ENCODE measurements at places on chromosomes 11 and 22.

DNA sequence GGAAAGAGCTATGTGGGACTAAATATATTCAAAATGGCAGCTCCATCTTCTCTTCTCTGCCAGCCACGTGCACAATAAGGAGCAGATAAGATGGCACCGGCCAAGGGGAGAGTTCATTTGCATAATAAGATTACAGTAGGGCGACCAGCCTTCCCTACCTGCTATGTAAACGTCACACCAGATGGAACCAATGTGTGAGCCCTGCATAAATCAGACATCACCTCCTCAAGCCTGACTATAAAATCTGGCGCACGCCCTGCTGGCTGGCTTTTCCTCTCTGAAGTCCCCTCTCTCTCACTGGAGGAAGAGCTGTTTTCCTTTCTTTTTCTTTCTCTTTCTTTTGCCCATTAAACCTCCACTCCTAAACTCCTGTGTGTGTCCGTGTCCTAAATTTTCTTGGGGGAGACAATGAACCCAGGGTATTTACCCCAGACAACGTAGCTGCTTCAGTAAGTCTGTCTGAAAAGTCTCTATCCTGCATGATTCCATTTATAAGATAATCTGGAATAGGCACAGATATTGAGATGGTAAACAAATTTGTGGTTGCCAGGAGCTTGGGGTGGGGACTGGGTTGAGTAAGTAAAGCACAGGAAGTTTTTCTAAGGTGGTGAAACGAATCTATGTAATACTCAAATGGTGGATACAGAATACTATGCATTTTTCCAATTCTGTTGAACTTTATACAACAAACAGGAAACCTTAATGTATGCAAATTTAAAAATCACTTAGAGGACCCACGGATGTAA is 670.0 kb upstream of the KIRREL3 start:
- DNase-seq: no peak

DNA sequence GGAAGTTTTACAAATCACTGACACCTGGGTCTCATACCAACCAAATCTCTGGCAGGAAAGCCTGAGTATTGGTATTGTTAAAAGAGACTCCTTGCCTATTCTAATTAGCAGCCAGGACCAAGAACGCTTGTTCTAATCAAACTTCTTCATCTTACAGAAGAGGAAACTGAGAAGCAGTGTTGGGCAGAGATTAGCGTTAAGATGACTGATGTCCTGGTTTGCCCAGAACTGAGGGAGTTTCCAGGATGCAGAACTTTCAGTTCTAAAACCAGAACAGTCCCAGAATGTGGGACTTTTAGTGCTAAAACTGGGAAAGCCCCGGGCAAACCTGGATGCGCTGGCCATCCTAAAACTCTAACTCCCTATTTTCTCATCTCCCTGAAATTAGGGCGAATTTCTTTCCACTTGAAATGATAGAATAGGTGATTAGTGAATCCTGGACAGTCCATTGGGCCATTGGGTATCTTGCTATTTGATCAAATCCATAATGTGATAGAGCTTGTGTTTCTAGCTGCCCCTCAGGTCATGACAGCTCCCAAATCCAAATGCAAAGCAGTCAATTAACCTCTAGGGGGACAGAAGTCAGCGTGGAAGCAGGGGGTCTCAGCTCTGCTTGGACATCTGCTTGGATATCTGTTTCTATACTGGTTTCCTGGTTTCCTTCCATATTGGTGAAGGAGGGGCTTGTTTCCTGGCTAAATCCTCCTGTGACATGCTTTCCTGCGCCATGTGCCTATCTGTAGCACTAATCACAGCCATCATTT is 16.0 kb upstream of the TMPRSS13 start:
- no peak for DNase-seq

GRCh38 chr11:26086028-26086427 is 245.9 kb upstream of the ANO3 start:
- DNase-seq: no peak

- peak; percentile 26 for DNase-seq
Measured at GRCh38 chr11:2272228-2272945, 2.0 kb upstream of the ASCL2 start.

DNA sequence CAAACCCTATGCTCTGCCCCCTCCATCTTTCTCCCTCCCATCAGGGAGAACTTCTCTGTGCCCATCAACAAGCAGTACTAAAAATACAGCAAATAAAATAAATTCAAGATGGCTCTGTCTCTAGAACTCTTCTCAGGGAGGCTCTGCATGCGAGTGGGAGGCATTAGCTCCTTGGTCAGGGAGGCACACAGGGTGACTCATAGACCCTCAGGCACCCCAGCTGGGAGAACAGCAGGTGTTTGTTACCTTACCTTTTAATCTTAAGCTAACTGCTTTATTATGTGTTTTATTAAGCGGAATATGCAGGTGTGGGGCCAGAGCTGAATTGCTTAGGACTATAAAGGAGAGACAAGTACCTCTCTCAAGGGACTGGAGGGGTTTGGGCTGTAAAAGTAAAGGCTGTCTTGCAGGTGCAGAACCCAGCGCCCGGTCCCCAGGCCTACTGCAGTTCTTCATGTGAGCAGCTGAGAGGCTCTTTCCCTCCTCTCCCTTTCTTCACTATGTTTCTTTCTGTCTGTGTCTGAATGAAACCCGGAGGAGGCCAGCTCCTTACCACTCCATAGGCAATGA is 20.8 kb downstream of the CSNK2A3 start:
- no peak for DNase-seq

GRCh38 chr11:101459020-101459419 is 124.8 kb downstream of the TRPC6 start:
- no peak for DNase-seq

DNA sequence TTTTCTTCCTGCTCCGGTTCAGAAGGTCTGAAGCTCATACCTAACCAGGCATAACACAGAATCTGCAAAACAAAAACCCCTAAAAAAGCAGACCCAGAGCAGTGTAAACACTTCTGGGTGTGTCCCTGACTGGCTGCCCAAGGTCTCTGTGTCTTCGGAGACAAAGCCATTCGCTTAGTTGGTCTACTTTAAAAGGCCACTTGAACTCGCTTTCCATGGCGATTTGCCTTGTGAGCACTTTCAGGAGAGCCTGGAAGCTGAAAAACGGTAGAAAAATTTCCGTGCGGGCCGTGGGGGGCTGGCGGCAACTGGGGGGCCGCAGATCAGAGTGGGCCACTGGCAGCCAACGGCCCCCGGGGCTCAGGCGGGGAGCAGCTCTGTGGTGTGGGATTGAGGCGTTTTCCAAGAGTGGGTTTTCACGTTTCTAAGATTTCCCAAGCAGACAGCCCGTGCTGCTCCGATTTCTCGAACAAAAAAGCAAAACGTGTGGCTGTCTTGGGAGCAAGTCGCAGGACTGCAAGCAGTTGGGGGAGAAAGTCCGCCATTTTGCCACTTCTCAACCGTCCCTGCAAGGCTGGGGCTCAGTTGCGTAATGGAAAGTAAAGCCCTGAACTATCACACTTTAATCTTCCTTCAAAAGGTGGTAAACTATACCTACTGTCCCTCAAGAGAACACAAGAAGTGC is 661 bp upstream of the MALAT1 start:
- peak; percentile 71 for DNase-seq

DNA sequence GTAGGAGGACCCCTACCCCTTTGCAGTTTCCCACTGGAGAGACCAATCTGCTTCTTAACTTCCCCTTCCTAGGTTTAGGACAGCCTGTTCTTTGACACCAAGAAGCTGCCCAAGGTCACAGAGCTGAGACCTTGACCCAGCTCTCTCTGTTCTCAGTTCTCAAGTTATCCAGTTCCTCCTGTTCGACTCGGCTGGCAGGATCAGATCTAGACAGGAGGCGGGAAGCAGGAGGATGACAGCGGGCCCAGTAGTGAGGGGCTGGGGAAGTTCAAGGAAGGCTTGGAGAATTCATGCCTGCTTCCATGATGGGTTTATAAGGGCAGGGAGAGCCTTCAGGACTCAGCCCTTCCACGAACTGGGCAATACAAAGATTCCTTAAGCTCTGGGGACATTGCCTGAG is 210.6 kb downstream of the DSCAML1 start:
- no peak for DNase-seq

GRCh38 chr11:95156133-95156721 is 66.6 kb downstream of the ENDOD1 start:
- no peak for DNase-seq

DNA sequence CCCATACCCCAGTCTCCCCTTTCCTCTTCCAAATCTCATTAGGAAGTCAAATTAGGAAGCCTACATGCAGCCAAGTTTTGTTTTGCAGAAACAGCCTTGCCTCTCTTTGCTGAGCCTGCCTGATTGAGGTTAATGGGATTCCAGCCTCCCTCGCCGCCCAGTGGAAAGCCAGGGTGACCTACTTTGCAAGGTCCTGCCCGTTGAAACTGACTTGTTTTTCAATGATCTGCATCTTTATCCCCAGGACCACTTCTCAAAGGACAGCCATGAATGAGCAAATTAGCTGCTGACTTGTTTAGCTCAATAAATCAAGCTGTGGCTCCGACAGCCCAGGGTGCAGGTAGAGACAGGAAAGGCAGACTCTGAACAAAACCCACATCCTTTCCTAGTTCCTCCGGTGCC is 110.4 kb downstream of the RRAS2 start:
- no peak for DNase-seq

GRCh38 chr11:115580416-115580815 is 76.2 kb upstream of the CADM1 start:
- no peak for DNase-seq

- no peak for DNase-seq
Measured at GRCh38 chr22:44733426-44734106, 18.8 kb upstream of the ARHGAP8 start.

- DNase-seq: no peak
Measured at GRCh38 chr11:117217141-117218084, 14.5 kb downstream of the PCSK7 start.

DNA sequence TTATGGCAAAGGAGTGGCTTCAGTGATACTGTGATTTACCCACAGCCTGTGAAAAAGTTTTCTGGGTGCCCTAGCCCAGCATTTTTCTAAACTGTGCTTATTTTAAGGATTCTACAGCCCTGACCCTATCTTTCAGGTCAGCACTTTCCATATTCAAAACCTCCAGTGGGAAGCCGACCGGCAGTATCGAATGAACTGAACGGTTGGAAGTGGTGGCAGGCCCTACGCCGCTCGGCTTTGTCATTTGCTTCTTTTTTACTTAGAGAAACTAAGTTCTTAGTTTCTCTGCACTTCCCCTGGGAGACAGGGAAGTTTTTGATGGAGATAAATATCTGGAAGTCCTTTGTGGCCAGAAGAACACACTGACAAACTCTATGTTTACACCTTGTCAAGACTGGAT is 994 bp downstream of the GLB1L2 start:
- DNase-seq: no peak

DNA sequence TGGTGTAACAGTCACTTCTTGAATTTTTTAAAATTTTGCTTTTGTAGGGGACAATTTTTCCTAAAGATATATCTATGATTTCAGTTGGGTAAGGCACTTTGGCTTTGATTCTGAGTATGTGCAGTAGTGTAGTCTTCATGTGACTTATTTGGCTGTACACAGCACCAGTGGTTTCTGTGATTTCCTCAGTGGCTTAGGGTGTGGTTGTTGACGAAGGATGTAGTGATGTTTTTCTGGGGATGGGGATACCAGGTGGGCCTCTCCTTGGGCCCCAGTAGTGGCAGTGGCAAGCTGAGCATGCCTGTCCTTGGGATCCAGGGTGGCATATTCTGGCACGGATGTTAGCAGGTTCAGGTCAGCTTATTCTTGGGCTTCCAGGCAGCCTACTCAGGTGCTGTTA is 364.9 kb upstream of the CADM1 start:
- DNase-seq: no peak

- DNase-seq: no peak
Measured at GRCh38 chr11:35144136-35144741, 5.3 kb downstream of the CD44 start.

DNA sequence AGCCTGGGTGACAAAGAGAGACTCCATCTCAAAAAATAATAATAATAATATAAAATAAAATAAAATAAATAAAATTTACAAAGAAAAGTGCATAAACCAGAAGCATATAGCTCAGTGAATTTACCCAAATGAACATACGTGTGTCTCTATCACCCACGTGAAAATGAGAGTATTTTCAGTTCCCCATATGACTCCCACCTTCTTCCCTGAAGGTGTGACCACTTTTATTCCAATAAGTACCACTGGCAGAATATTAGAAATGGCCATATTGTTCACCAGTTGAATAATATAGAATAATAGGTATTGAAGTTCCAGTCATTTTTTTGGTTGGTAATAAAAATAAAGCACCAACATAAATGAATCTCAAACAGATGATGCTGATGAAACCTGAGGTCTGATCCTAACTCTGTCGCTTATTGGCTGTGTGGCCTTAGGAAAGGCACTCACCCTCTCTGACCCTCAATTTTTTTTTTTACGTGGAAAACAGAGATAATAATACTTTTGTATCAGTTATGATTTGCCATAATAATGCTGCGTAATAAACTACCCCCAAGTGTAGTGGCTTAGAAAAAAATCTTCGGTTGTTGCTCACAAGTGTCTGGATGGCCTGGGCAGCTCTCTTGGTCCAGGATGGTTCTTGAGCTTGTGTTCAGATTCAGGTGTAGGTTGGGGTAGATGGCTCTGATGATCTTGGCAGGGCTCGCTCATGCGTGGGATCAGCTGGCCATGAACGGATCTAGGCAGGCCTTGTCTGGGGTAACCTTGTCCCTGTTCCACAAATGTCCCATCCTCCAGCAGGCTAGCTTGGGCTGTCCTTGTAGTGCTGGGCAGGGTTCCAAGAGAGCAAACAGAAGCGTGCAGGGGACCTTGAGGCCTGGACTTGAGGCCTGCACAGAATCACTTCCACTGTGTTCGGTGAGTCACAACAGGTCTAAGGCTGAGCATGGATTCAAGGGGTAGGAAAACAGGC is 88.1 kb downstream of the MYO18B start:
- DNase-seq: no peak

DNA sequence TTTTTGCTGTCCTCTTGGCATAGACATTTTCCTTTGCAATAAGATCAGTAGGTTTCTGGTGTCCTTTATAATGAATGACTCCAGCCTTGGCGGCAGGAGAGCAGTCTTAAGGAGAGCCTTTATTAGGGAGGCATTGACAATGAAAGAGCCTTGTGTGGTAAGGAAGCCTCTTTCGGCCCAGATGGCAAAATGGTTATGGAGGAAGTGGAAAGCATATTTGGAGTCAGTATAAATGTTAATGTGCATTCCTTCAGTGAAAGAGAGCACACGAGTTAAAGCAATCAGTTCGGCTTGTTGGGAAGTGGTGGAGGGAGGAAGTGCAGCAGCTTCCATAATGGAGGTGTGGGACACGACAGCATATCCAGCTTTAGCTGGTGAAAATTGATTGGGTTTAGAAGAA is 18.1 kb upstream of the ANO1 start:
- no peak for DNase-seq

DNA sequence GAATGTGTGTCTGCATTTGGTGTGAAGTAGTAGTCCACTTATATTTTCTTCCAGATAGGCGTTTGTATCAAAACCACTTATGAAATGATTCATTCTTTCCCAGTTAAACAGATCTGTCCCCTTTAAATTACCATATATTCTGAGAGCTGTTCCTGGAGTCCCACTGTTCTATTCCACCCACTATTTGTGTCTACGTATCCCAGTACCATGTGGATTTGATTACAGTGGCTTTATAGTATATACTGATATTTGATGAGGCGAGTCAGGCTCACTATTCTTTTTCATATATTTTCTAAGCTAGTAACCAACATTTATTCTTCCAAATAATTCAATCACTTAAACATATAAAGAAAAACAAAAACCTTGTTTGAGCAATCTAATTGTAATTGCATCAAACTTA is 81.9 kb upstream of the RASSF10 start:
- DNase-seq: no peak

All from left hindlimb (tissue), 1 donor.